ENCODE measurements at places on chromosomes 1 and 21.

GRCh38 chr1:67609577-67610341 lies 75.2 kb upstream of the GADD45A start:
- no peak for DNase-seq

- DNase-seq = peak; percentile 10
Measured at GRCh38 chr1:104132382-104132973, 382.8 kb downstream of the AMY1C start.

- DNase-seq = peak; percentile 93
Measured at GRCh38 chr1:43711049-43711448, 3.7 kb downstream of the ST3GAL3 start.

DNA sequence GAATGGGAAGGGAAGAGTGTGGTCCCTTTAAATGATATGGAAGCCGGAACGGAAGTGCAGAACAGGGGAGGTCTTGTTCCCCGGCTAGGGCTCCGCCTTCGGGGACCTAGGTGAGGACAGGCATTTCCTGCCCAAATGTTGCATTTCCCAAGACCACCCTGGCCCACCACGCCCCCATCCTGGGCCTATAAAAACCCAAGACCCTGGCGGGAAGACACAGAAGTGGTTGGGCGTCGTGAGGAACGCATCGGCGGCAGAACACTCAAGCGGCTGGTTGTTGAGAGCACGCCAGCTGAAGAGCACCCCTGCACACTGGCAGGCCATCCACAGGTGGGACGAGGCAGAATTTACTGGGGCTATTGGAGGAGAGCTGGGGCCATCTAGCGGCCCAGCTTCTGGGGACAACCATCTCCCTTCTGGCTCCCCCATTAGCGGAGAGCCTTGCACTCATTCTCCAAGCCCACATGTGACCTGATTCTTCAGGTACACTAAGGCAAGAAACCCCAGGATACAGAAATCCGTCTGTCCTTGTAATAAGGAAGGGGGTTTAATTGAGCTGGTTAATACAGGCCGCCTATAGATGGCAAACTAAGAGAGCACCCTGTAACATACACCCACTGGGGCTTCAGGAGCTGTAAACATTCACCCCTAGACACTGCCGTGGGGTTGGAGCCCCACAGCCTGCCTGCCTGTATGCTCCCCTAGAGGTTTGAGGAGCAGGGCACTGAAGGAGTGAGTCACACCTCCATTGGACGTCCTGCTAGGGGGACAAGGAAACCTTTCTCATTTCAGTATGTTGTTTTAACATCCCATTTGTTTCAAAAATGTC lies 1327.9 kb downstream of the BRINP3 start:
- DNase-seq = no peak

GRCh38 chr1:243818978-243819377 lies 31.1 kb downstream of the AKT3 start:
- DNase-seq = no peak

DNA sequence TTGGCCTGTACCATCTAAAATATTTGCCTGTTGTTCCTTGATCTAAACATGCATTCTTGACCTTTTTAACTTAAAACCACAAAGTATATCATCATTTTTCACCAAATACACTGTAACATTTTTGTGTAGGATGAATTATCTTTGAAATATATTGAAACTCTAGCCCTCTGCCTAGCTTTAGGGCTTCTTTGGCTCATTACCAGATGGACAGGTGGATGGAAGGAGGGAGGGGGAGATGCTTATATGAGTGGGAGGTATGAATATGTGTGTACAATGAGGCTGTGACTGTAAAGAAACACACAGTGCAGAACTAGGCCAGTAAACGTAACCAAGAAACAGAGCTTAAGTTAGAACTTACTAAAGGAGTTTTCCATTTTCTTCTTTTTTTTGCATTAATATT lies 118.5 kb downstream of the ESRRG start:
- no peak for DNase-seq
